Activated CD8-positive, alpha-beta T cell treated with anti-CD3 and anti-CD28 coated beads for 36 hours (primary cell): ENCODE measurements at places on chromosomes 4 and X.

DNA sequence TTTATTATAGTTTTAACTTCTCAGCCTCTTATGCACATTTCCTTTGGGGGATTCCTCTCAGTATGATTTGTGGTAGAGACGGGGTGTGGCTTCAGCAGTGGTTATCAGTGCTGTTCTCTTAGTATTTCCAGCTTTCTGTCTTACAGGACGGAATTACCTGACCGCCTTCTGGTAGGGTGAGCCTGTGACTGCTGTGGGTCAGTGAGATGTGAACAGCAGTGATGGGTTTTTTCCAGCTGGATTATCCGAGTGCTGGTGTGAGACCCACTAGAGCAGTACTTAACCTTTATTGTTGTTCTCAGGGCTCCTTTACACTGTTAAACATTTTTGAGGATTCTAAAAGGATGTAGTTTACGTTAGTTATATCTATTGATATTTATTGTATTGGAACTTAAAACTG is 135.2 kb downstream of the SLIT2 start:
- no peak for DNase-seq

DNA sequence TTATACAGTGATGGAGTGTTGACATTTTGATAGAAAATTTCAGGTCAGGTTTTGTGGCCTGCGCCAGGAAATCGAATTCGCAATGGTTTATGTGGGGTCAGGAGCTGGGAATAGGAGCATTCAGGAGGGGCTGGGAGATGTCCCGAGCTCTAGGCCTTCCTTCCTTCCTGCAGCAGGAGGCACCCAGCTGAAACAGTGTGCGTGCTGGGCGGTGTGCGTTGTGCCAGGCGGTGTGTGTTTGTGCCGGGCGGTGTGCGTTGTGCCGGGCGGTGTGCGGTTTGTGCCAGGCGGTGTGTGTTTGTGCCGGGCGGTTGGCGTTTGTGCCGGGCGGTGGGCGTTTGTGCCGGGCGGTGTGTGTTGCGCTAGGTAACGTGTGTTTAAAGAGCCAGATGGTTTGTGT is 1.7 kb downstream of the UVSSA start:
- DNase-seq: no peak

DNA sequence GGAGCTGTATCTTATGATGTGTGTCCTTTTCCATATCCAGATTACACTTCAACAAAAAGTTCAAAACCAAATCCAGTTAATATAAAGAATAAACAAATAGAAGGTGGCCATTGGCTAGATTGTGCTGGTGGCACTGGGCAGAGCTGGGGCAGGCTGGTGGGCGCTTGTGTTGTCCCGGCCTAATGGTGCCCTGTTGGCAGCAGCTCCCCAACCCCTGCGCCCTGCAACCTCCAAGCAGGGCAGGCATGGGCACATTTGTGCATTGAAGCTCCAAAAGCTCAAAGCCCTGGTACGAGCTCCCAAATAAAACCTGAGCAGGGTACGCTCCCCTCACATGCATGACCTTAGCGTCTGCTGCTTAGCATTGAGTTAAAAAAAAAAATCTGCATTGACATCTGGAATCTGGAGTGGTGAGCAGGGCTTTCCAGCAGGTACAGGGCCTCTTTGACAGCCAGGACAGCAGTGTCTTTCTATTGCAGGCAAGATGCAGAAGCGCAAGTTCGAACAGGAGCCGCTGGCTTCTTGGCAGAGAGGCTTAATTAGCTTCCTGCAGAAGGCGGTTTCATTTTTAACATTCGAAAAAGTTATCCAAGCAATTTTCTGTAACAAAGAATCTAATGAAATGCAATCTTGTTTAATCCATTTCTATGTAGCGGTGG is 25.9 kb upstream of the NYX start:
- DNase-seq: no peak

- no peak for DNase-seq
Measured at GRCh38 chr4:14237911-14238310, 610.4 kb upstream of the BOD1L1 start.
